ENCODE measurements at places on chromosomes 3 and 15.
A peak's percentile ranks its signal among the peaks of the same experiment; 100 is the strongest.

GRCh38 chr15:51155891-51156290 is 61.2 kb upstream of the TNFAIP8L3 start:
- peak; percentile 58 for DNase-seq

- no peak for DNase-seq
These were observed 340.4 kb upstream of the KCNMB2 start for GRCh38 chr3:178195824-178196223.

- DNase-seq = no peak
These were observed 49.3 kb downstream of the FEM1B start for GRCh38 chr15:68326711-68327354.

DNA sequence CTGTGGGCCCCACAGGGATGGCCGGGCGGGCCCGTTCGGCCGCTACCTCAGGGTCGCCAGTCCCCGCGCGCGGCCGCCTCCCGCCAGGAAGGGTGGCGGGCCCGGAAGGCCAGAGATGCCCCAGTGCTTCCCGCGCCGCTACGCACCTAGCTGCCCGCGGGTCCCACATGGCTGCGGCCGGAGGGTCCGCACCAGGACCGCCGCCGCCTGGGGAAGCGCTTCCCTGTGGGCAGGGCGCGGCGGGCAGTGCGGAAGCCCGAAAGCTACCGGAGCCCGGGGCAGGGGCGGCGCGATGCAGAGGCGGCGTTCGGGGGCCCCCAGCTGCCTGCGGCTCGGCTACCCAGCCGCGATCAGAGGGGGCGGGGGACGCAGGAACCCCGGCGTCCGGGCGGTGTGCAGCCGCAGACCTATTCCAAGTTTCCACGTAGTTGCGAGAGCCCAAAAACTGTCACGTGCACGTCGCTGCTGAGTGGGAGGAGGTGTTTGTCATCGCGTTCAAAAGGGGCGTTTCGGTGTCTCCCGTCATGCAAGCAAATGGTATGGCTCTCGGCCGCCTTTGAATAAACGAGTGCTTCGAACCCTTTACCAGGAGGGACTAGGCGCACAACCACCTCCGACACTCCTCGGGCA is at the start of gene TRANK1:
TRANK1 (minus strand) TSS at position 414 of the 630 bp plus-strand sequence; CDS start at position 169, 245 bp downstream.
- peak; percentile 86 for DNase-seq

DNA sequence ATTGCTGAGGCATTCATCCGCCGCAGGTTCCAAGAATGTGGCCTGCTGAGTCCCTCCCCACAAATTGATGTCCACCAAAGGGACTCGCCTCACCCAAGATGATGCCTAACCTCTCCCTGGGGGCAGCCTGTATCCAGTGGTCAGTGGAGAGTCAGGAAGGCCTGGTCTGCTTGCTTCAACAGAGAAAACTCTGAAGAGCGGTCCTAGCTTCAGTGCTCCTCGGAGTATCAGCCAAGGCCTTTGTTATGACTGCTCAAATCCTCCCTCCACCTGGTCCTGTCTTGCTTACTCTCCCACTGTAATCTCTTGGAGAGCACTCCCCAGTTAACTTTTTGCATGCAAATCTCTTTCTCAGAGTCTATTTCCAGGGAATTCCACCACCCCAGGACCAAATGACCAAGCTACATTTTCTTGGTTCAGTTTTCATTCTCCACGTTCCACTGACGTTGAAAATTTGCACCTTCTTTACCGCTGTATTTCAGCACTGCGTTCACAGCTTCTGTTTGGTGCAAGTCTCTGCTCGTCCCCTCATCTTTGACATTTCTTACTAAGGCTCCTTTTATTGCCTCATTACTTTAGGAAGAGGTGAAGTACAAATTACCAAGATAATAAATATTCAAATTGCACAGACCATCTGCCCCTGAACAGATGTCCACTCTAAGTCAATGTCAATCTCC is 22.3 kb downstream of the CMTM7 start:
- DNase-seq = no peak

DNA sequence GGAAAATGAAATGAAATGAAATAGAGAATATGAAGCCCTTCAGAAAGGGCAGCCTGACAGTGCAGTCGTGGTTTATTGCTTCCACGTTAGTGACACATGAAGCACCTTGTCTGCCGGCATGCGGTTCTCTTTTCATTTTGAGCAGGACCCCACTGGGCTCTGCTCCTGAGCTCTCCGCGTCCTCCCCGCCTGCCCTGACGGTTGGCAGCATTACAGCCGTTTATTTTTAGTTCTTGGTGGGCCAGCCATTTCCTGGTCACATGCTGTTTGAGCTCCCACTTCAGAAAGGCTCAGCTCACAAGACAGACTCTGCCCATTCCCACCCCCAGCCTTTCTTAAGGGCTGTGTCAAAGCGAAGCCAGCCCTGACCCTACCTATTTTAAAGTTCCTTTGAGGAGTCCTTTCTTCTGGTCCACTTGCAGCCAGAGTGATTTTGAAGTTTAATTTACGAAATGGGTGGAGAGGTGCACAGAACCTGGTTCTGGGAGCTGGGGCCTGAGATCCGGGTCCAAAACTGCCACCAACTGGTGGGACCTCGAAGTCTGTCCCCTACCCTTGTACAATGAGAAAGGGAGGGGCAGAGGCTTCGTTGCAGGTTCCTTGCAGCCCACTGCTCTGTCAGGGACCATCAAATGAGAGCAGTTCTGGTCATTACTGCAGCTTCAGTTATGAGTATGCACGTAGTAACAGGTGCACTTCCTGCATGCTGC is 60.1 kb downstream of the MGLL start:
- DNase-seq = no peak

GRCh38 chr15:72231833-72232478 is 966 bp upstream of the PKM start:
- DNase-seq = no peak

DNA sequence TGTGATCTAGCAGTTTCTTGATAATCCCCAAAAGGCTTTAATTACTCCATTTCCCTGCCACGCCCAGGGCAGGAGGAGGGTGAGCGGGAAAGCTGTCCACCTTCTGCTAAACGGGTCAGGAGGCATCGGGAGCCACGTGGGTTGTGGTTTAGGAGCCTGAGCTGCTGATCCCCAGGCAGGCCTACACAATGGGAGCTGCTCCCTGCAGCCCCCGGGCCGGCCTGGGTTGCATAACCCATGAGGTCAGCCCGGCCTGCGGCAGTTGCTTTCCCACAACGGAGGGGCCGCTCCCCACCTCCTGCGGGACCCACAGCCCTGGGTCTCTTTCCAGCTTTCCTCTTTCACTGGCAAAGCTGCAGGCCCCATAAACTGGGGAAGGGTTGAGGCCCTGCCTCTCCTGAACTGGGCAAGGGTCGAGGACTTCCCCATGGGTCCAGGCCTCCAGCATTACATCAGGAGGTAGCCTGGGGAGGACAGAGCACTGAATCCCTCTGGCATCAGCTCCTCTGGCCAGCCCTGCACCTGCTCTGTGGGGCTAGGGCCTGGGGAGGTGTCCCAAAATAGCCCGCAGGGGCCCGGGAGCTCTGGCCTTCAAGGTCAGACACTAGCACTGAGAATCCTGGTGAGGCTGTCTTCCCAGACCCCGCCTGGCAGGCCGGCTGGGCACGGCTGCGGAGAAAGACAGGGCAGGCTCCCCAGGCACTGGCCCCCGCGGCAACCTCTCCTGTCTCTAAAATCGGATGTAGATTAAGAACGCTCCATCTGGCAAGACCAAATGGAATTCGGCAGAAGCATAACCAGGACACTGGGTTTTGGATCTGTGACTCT is 47.3 kb downstream of the ZDHHC19 start:
- peak; percentile 74 for DNase-seq

DNA sequence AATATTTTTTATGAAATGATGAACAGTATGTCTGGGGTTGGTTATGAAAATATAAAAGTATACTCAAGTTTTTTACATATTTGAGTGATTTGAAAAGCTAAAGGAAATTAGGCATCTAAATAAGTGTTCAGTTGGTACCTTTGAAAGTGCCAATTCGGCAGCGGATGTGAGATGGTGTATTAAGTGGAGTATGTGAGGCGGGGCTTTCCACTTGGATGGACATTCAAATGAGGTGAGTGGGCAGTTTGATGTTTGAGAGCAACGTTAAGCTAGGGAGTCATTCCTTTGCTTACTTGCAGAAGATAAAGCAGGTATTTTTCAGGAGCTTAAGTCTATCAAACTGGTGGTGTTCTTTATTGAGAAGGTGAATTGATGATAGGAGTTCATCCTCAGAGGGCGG is 189.0 kb upstream of the GOLIM4 start:
- no peak for DNase-seq

DNA sequence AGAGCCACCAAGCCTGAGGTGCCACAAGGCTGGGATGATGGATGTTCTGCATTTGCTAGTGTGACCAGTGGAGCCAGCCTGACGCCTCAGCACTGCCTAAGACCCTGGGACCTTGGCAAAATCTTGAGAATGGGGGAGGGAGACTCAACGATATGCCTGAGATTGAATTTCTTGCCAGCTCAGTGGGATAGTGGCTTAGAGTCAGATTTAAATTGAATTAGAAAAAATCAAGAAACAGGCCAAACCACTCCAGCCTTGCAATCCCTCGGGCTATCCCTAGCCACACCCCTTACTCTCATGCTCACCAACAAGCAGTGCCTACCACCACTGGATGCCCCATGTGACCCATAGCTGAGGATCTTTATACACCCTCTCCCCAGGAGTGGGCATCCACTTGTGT is 18.7 kb upstream of the PDE8A start:
- no peak for DNase-seq

GRCh38 chr3:3109407-3110298 is 521 bp downstream of the IL5RA start:
- no peak for DNase-seq

DNA sequence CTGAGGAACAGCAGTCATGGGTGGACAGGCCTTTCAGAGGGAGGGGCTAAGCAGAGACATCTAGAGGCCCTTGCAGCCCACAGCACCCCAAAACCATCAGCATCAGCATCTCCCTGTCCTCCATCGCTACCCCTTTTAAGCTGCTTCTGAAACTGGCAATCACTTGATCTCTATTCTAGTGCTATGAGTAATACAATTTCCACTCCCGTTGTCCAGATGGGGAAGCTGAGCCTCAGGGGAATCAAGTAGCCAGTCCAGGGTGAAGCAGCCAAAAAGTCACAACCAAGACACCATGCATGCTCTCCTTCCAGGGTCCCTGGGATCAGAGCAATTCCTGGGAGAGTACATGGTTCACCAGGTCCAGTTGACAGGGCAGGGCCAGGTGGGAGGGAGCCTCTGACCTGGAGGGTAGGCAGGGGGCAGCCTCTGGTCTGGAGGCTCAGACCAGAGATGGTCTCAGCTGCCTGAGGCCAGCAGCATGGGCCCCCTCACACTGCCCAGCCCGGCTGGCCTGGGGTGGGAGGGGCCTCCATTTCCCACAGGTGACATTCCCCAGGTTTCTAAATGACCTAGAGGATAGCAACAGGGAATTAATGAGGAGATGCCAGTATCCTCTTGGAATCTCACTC is 30.0 kb downstream of the KLHL25 start:
- DNase-seq = no peak

- DNase-seq = no peak
These were observed 379.1 kb downstream of the CADM2 start for GRCh38 chr3:85337895-85338294.

DNA sequence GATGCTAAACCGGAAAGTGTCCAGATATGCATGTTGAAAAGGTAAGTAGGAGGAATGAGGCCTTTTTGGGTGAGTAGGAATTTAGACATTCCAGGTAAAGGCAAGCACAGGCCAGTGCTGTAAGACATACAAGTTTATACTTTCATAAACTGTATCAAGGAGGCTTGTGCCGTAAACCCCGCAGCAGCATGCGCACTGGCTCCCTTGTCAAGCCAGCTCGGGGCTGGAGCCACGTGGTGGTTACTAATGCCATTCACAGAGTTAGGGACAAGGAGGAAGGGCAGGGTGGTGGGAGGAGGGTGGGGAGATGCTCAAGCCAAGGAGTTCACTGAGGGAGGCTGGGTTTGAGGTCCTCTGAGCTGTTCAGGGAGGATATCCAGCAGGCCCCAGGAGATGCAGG is 35.8 kb downstream of the PLD1 start:
- DNase-seq = no peak

GRCh38 chr3:71444028-71444860 is 139.3 kb downstream of the FOXP1 start:
- DNase-seq = no peak

- DNase-seq = no peak
These were observed 62.6 kb downstream of the CORO2B start for GRCh38 chr15:68641376-68641775.

- no peak for DNase-seq
These were observed 58.0 kb downstream of the MCF2L2 start for GRCh38 chr3:183370391-183370790.

- no peak for DNase-seq
These were observed 30.1 kb downstream of the PPARG start for GRCh38 chr3:12318758-12319621.

- no peak for DNase-seq
These were observed 18.7 kb upstream of the KLF15 start for GRCh38 chr3:126375835-126376331.

DNA sequence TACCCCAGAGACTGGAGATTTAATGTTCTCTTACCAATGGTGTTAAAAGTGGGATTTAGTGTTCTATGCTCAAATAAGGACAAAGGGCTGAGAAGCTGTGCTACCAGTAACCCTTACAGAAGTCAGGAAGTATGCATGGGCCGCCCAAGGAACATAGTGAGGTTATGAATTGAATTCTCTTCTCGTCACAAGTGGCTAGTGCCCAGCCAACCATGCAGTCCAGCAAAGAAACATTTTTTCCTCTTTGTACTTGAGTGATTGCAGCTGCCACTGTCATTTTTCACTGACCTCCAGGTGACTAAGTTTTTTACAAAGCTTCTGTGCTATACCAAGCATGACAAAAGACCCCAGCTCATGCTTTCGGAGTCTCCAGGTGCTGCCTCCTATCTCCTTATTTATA is 110.6 kb upstream of the DCBLD2 start:
- DNase-seq = peak; percentile 10

GRCh38 chr3:123533554-123534159 is 51.2 kb downstream of the HACD2 start:
- DNase-seq = no peak

DNA sequence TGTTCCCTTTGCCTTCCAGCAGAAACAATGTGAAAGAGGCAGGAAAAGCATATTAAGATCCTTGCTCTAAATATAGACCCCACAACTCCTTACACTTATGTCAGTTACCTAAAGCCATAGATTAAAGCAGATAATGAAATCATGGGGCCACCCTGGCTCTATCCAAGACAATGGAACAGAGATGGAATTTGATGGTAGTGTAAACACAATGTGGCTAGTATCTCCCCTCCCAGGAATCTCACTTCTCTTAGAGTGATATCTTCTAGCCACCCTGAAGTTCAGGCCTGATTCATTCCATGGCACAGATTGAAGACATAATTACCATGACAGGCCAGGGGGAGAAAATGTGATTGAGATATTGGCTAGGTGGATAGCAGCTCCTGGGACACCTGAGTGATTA is 32.6 kb downstream of the GALNT15 start:
- no peak for DNase-seq

DNA sequence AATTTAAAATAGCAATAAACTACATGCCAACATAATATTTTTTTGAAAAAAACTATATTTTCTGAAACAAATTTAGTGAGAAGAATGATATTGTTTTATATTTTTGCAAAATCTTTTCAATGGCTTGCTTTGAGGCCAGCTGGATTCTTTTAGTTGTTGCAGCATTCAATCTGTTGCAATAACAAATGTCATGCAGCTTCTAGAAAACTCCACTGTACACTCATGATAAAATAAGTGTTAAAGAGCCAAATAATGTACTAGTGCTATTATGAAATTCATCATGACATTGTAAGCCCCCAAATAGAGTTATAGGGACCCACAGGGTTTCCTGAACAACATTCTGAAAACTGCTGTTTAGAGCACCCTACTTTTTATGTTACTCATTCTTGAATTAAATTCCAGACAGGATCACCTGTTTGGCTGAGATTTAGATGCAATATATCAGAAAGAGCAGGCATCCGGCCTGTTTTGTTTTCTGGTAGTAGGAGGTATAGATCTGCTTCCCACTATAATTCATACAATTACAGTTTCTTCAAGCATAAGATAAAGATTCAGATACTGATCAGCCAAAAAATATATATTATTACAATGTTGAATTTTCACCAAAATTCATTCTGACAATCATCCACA is 703.0 kb upstream of the ZNF385D start:
- no peak for DNase-seq
